Stimulated activated CD4-positive, alpha-beta T cell treated with anti-CD3 and anti-CD28 coated beads, Interleukin-15, amount 100 ng/mL, for 1 hour (primary cell): ENCODE measurements at places on chromosomes 11 and 22.

DNA sequence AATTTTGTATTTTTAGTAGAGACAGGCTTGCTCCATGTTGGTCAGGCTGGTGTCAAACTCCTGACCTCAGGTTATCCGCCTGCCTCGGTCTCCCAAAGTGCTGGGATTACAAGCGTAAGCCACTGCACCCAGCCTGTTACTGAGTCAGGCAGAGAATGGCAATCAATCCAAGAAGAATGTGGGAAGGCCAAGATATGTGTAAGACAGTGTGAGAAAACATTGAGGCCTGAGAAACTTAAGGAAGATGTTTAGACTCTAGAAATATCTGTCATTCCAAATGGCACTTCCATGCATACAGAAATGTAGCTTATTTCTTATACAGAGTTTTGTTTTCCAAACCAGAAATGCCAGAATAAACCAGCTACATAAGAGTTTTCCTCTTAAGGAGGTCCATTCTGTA, 248.5 kb downstream of the ETS1 start:
- DNase-seq: no peak

GRCh38 chr11:28140689-28141455, 32.7 kb downstream of the METTL15 start:
- DNase-seq: no peak

- DNase-seq: no peak
These were observed 2.9 kb upstream of the TUBGCP6 start for GRCh38 chr22:50247748-50248147.

GRCh38 chr11:118980191-118980881, 8.8 kb downstream of the FOXR1 start:
- no peak for DNase-seq

GRCh38 chr22:36317658-36318271, 64.8 kb downstream of the APOL1 start:
- DNase-seq: no peak

GRCh38 chr11:1665313-1665712, 31.7 kb upstream of the KRTAP5-6 start:
- DNase-seq: no peak

DNA sequence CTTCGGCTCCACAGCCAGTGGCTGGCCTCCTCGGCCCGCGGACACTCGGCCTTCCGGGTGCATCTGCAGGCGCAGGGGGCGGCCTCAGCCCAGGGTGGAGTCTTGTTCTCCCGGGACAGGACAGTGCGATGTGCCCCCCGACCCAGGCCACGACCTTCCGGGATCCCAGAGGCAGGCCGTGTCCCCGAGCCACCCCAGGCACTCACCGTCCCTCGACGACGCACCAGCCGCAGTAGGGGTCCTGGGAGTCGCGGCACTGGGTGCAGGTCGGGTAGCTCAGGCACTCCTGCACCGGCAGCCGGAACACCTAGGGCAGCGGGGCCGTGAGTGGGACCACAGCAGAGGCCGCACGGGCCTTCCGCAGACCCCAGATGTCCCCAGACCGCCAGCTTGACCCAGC, 17.6 kb upstream of the MAPK11 start:
- no peak for DNase-seq

DNA sequence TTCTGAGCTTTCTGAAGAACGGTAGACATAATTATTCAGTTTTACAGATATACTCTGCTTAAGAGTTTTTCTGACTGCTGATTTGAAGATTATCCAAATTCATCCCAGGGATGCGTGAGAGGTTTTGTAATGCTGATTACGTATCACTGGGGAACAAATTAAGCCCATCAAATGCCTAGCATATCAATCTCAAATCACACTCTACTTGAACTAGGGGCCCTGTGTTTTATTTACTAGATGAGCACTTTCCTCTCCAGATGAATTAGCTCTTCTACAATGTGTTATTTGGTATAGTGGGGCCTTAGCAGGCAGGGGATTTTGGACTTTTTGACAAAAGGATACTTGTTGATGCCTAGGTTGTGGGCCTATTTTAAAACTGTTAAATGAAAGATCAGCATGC, 177.9 kb downstream of the JRKL start:
- no peak for DNase-seq

DNA sequence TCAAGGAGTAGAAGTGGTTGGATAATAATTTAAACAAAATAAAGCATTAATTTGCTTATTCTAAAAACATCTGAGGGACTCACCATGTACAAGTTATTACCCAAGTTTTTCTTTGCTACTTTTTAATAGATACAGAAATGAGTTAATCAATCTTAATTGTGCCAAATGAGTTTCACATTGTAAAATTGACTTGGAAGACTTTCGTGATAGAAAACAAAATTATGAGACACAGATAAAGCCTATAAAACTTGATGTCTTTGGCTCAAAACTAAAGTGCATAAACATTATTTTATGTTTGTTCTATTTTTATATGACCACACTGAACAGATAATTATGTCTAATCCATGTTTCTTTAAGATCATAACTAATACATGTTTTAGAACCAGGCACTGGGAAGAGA, 10.1 kb upstream of the CWF19L2 start:
- DNase-seq: no peak

- DNase-seq: no peak
These were observed 10.9 kb upstream of the NAALADL1 start for GRCh38 chr11:65069217-65069616.

GRCh38 chr11:16797776-16798175, 59.3 kb downstream of the C11orf58 start:
- DNase-seq: no peak

GRCh38 chr11:22769081-22769480, 60.5 kb downstream of the SVIP start:
- DNase-seq: no peak

DNA sequence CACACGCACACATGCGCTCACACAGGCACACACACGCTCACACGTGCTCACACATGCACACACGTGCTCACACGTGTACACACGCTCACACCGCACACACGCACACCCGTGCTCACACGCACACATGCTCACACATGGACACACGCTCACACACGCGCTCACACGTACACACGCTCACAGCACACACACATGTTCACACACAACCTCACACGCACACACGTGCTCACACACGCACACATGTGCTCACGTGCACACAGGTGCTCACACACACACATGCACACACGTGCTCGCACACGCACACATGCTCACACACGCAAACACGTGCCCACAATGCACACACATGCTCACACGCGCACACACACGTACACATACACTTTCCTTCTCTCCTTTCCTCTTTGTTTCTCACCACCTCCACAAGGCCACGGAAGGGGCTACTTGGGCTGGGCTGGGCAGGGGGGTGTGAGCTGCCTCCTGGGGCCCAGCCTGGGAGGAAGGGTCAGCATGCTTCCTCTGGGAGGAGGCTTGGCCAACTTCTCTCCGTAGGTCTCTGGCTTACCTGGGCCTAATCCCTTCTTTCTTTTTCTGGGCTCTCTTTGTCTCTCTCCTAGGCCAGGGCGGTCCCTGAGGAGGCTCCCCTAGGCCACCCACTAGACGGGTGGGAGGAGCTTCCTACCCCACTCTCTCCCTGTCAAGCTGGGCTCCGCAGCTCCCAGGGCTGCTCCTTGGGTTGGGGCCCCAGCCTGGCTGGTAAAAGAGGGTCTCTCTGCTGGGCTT, 34.5 kb upstream of the PARVG start:
- DNase-seq: no peak

- no peak for DNase-seq
These were observed 451.3 kb downstream of the TBC1D22A start for GRCh38 chr22:47213571-47214230.

DNA sequence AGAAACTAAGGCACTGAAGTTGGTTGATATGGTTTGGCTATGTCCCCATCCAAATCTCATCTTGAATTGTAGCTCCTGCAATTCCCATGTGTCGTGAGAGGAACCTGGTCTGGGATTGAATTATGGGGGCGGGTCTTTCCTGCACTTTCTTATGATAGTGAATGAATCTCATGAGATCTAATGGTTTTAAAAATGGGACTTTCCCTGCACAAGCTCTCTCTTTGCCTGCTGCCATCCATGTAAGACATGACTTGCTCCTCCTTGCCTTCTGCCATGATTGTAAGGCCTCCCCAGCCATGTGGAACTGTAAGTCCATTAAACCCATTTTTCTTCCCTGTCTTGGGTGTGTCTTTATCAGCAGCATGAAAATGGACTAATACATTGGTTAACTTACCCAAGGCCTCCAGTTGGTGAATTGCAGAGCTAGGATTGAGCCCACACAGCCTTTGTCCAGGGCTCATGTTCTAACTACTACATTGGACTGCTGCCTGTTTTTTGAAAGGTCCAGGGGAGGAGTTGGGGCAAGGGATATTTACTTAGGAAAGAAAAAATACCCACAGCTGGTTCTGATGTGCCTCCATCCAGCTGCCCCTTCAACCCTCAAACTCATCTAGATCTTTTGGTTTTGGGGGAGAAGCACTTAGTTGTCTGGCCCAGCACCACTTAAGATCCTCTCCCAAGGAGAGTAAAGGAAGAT, 107.8 kb upstream of the NAV2 start:
- no peak for DNase-seq

- DNase-seq: no peak
These were observed 43.9 kb upstream of the PPARA start for GRCh38 chr22:46106279-46107022.

DNA sequence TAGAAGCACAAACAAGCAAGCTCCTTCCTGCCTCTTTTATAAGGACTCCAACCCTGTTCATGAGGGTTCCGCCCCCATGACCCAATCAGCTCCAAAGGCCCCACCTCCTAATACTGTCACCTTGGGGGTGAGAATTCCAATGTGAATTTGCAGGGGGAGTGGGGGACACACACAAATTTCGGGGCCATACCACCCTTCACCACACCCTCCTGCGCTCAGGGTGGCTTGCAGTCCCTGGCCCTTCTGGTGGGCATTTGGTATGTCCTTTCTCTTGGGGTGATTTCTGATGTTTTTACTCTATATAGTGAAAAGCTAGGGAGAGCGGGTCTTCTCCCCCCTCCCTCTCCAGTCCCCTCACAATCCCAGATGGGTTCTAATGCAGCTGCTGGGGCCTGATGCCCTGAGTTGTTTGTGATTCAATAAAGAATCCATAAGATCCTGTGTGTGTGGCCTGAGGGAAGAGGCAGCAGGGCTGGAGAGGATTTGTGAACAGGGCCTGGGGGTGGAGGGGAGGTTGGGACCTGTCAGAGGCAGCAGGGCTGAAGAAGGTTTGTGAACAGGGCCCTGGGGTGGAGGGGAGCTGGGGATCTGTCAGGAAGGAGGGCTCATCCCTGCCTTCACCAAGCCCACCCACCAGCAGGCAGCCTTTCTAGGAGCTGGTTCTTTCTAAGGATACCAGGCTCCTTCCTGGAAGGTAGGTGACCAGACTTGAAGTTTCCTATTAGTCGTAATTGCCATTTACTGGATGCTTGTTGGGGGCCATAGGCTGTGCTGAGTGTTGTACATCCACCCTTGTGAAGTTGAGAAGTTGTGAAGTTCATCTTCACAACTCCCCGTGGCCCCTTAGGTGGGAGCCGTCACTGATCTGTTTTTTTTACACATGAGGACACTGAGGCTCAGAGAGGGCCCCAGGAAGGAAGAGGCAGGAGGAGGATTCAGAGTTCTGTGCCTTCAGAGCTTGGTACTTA, 7.9 kb downstream of the SLC35C1 start:
- DNase-seq: no peak

DNA sequence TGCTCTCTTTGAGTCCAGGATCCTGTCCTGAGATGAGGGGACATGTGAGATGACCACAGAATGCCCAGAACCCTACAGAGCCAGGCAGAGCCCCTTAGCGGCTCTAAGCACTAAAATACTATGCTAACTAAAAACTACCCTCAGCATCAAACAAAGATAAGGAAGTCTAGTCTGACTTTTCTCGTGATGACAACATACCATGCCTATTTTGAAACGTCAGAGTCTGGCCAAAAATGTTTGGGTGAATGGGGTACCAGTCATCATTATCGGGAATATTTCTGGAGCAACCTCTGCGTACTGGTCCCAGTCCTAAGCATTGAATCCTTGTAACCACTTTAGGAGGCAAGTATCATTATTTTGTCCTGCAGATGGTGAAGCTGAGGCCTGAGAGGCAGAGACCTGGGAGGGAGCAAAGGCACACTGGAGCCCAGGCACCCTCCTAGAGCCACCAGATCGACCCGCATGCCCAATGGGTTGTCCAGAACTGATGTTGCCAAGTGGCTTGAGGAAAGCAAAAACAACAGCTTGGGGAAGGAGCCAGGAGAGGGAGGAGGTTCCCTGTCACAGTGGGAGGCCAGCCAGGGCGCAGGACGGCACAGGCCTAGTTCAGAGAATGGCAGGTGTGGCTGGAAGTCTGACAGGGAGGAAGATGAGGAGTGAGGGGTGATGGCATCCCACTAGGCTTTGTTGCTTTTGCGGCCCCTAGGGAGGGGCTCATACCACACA, 7.2 kb upstream of the OSM start:
- no peak for DNase-seq

DNA sequence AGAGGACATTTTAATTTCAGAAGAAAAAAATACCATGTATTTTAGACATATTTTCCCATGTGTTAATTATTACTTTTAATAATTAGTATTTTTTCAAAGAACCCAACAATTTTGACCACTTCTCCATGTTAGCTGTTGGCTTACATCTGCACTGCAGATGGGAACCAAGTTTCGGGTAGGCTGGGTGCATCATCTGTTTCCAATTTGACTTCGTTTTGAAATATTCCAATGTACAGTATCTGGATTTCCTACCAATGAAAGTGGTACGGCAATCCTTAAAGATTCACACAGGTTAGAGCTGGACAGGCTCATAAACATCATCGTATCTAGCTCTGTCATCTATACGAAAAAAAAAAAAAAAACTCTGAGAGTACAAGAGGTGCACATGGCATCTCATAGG, 670.2 kb downstream of the OPCML start:
- no peak for DNase-seq

DNA sequence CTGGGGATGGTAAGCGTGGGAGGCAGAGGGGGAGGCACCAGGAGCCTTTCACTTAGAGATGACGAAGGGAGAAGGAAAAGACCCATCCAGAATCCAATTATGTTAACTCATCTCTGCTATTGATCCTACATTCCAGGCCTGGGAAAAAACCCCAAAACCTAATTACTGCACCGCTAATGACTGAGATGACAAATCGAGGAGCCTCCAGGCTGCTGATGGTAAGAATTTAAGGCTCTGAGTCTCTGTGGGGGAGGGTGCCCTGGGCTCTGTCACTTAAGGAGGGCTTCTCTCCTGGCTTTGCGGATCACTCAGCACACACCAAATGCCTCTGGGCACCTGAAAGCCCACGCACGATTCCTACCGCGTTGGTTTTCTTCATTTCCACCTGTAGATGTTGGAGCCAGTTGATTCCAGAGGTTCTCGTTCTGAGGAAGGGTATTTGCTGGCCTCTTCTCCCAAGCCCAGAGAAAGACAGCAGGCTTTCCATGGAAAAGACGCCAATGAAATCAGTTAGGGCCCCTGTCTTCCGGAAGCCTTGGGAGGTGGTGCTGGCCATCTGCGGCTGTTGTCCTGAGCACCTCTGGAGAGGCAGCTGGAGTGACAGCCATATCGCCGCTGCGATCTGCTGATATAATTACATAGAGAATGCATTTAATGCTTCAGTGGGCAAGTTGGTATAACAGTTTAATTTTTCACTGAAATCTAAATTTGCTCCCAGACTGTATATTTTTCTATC, 751.2 kb downstream of the BRD1 start:
- no peak for DNase-seq
